Activated CD8-positive, alpha-beta memory T cell treated with anti-CD3 and anti-CD28 coated beads for 4 hours (primary cell): ENCODE measurements at places on chromosomes 16 and 17.

GRCh38 chr16:89303617-89304016, 86.1 kb downstream of the ZNF778 start:
- no peak for DNase-seq

- no peak for DNase-seq
Observed at GRCh38 chr17:68910251-68910705, 44.9 kb downstream of the ABCA8 start.

GRCh38 chr17:40777459-40777858, 4.9 kb downstream of the KRT27 start:
- no peak for DNase-seq

DNA sequence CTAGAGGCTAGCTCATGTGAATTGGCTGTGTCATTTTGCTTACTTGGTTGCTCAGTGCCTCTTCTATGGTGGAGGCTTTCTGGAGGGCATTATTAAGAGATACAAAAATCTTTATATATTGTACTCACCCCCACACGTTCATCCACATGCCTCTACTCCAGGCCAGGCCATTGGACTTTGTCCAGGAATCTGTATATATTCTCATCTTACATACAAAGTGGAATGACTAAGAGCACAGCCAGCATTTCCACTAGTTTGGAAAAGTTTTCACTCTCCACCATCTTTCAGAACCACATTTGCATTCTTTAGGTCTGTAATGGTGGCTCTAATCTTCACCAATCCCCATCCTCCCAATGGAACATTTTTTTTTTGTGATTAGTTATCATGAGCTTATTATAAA, 4.8 kb upstream of the GLG1 start:
- no peak for DNase-seq

DNA sequence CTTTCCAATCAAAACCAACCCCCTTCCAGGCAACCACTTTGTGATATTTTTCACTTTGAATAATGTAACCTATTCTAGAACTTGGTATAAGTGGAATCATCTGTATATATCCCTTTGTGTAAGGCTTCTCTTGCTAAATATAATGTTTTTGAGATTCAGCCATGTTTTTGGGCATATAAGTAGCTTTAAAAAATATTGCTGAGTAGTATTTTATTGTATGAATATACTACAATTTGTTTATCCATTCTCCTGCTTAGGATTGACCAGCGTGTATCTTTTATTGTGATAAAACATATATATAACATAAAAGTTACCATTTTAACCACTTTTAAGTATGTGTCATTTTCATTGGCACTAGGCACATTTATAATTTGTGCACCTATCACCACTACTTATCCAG, 79.8 kb upstream of the GPR139 start:
- no peak for DNase-seq

DNA sequence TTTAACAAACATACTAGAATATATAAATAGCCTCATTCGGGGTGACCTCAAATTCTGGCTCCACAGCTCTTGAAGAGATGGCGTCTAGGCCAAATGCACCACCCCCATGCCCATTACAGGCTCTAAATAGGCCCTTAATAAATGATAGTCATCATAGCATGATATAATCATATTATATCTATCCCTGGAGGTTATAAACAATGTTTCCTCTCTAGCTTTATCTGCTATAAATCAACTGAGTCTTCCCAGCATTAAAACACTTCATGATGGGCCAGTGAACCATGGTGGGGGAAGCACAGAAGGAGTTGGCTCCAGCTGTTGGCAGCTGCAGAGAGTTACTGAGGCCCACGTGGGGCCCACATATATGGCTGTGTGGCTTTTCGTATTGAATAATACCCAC, 214.9 kb upstream of the MPHOSPH6 start:
- no peak for DNase-seq

GRCh38 chr16:19165101-19165500, 2.9 kb upstream of the SYT17 start:
- DNase-seq = no peak

DNA sequence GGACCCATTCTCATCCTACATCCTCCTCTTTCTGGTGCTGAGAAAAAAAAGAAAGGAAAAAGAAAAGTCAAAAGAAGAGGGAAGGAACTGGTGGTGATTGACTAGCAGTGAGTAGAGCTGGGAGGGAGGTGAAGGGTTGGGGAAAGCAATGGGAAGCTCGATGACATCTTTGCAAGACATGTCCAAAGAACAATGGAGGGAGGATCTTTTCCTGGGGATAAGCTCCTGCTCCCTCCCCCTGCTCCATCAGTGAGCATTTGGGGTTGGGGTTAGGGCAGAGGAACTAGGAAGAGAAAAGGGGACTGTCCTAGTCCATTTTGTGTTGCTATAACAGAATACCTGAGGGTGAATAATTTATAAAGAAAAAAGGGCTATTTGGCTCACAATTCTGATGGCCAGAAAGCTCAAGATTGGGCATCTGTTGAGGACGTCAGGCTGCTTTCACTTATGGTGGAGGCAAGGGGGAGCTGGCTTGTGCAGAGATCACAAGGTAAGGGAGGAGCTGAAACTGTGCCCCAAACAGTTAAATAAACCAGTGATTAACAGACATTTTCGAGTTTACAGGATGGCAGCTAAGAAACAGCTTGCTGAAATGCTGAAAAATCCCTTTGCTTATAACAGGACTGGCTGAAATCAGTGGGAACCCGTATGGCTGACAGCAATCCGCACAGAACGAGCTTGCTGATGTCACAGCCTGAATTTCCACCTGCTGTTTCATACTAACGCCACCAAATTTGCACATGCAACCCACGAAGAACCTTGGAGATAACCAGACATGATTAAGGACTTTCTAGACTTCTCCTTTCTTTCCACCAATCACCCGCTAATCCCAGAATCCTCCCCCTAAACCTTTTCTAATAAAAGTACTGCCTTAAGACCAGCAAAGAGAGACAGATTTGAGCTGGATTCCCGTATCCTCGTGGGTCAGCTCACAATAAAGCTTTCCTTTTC, 1.6 kb upstream of the ODF4 start:
- DNase-seq = no peak

GRCh38 chr17:41251261-41251660, 1.8 kb downstream of the KRTAP9-4 start:
- no peak for DNase-seq

GRCh38 chr17:60391471-60392041, 377 bp downstream of the USP32 start:
- no peak for DNase-seq

DNA sequence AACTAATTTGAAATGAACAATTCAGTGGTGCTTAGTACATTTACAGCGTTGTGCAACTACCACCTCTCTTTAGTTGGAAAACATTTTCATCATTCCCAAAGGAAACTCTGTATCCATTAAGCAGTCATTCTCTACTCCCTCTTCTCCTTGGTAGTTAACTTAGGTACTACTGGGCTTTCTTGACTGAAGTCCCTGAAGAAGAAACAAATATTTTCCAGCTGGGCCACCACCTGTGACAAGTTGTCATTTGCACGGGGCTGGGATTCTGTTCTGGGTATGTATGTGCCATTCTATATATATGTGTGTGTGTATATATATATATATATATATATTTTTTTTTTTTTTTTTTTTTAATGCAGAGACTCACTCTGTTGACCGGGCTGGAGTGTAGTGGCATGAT, 15.4 kb upstream of the RMI2 start:
- DNase-seq = no peak

DNA sequence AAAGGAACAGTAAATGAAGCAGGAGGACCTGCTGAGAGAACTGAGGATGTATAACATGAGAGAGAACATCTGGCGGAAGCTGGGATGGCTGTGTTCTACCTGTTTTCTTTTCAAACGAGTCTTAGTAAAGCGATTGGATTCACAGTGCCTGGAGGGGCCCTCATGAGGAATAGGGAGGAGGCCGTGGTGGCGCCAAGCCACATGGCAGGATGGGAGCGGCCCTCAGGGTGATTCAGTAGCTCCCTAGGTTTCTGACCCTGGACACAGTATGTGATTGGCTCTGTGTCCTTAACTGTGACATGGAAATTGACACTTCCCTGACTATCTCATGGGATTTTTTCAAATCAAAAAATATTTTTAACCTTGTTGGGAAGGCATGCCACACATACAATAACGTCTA, 32.1 kb downstream of the USP43 start:
- DNase-seq = no peak
